ENCODE measurements at places on chromosomes 11 and 22. TPM values are rescaled to one million over a fixed set of nuclear protein-coding genes. Genes with fewer than 3 reads are reported as not detected.

FAM227A gene
- not detected for polyA plus RNA-seq

C22orf42 gene
- not detected for polyA plus RNA-seq

NXPE1 gene
- polyA plus RNA-seq: not detected

MRGPRF gene
- polyA plus RNA-seq: not detected

RIN1 gene
- 2.6 TPM for polyA plus RNA-seq

BTBD18 gene
- 0.95 TPM for polyA plus RNA-seq

HBD gene
- not detected for polyA plus RNA-seq

HBG1 gene
- not detected for polyA plus RNA-seq

UCP3 gene
- 0.41 TPM for polyA plus RNA-seq

PARVG gene
- polyA plus RNA-seq: 36.4 TPM

P2RX6 gene
- polyA plus RNA-seq: 0.15 TPM

KIAA0930 gene
- polyA plus RNA-seq: 2.3 TPM

SMCO4 gene
- 3.9 TPM for polyA plus RNA-seq

CWF19L2 gene
- polyA plus RNA-seq: 9.6 TPM

PATL1 gene
- polyA plus RNA-seq: 7.6 TPM

FDXACB1 gene
- polyA plus RNA-seq: 11.3 TPM

SCUBE1 gene
- not detected for polyA plus RNA-seq

CARD16 gene
- 168 TPM for polyA plus RNA-seq

NAALAD2 gene
- not detected for polyA plus RNA-seq

DLAT gene
- 25.9 TPM for polyA plus RNA-seq

OR5P2 gene
- polyA plus RNA-seq: not detected

ATP5MG gene
- 842 TPM for polyA plus RNA-seq

INSC gene
- 0.24 TPM for polyA plus RNA-seq

SOX10 gene
- polyA plus RNA-seq: not detected

CARNS1 gene
- 1.4 TPM for polyA plus RNA-seq

MS4A3 gene
- polyA plus RNA-seq: not detected

C11orf97 gene
- polyA plus RNA-seq: not detected

RBMXL2 gene
- polyA plus RNA-seq: not detected

TLCD5 gene
- polyA plus RNA-seq: not detected

FEN1 gene
- polyA plus RNA-seq: 17.7 TPM

RASSF10 gene
- polyA plus RNA-seq: not detected

KCNJ1 gene
- 0.22 TPM for polyA plus RNA-seq

DBX1 gene
- not detected for polyA plus RNA-seq

IL17REL gene
- not detected for polyA plus RNA-seq

GPHA2 gene
- not detected for polyA plus RNA-seq

CRYBA4 gene
- polyA plus RNA-seq: not detected

NLRP6 gene
- polyA plus RNA-seq: 20.4 TPM

CCDC87 gene
- not detected for polyA plus RNA-seq

TSSK2 gene
- not detected for polyA plus RNA-seq
